ENCODE measurements at places on chromosomes 5 and 9.

- no peak for DNase-seq
Measured at GRCh38 chr5:147397616-147398015, 112.3 kb downstream of the DPYSL3 start.

DNA sequence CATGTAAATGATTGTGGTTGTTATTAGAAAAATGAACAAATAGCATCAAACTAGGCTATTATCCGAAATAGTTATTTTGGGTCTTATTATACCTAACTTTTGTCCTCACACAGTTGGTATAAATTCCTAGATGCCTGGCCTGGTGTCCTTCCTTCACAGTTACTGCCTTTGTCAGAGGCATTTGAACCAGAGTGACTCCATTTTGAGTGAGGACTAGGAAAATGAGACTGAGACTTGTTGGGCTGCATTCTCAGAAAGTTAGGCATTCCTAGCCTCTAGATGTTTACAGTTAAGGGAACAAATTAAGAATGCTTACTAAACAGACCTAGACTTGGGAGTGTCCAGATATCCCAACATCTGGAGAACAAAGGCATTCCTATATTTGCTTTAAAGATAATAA lies 283.5 kb upstream of the C9orf72 start:
- DNase-seq: no peak

GRCh38 chr9:84481231-84481630 lies 140.7 kb upstream of the SLC28A3 start:
- DNase-seq: no peak

DNA sequence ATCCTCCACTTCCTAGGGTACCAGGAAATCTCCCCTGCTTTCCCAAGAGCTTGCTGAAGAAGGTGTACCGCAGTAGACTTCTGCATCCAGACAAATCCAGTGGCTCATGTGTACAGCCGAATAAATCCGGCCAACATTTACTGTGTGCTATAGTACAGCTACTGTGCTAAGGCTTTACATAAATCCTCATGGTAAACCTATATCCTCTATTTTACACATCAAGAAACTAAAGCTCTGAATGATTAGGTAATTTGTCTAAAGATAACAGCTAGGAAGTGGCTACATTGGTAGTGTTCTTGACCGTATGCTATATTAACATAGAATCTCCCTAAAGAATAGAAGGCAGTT lies 511 bp upstream of the WDR41 start:
- DNase-seq: no peak

DNA sequence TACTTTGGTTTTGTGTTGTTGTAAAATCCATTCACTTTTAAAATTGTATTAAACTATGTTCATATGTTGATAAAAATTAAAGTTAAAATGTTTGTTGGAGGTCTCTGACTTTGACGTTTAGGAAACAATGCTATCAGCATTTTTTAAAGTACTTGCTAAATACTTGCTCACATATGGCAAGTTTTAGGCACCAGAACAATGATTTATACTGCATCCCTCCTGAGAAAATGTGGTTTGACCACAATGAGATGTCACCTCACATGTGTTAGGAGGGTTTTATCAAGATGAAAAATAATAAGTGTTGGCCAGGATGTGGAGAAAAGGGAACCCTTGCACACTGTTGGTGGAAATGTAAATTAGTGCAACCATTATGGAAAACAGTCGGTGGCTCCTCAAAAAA lies 180.8 kb downstream of the HSD17B3 start:
- DNase-seq: no peak

DNA sequence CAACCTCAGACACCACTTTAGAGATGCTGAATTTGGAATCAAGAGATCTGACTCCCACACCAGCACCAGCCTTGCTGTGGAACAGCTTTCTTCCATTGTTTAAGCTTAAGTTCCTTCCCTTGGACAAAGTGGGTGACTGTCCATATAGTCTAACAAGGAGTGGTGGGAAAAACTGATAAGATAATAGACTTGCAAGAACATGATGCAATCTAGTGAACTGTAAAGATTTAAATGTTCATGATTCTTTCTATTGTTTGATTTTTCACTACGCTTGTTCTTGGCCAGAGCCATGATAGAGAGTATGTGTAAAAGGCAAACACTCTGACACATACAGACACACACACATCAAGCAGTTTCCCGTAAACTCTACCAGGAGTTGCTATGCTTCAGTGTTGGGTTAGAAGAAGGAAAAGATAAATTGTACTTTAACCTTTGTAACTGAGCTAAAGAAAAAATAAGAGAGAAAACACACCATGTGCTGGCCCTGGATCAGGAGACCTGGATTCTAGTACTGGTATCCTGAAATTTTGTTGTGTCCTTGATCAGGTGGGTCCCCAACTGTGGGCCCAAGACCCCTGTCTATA lies 94.3 kb downstream of the PAPPA start:
- DNase-seq: no peak

All from hypothalamus (tissue), 51 donors.